Breast epithelium (tissue), 4 donors: ENCODE measurements at places on chromosomes 3 and 15.
A peak's percentile ranks its signal among the peaks of the same experiment; 100 is the strongest.

- H3K27me3 ChIP-seq = no peaks in the 10 kb centered on the region
- H3K4me3 ChIP-seq = no peak overlapping the region
- no peaks in the 10 kb centered on the region for H3K36me3 ChIP-seq
- peak; percentile 65 for DNase-seq
Measured at GRCh38 chr3:65483480-65483879, 555.2 kb downstream of the MAGI1 start.

DNA sequence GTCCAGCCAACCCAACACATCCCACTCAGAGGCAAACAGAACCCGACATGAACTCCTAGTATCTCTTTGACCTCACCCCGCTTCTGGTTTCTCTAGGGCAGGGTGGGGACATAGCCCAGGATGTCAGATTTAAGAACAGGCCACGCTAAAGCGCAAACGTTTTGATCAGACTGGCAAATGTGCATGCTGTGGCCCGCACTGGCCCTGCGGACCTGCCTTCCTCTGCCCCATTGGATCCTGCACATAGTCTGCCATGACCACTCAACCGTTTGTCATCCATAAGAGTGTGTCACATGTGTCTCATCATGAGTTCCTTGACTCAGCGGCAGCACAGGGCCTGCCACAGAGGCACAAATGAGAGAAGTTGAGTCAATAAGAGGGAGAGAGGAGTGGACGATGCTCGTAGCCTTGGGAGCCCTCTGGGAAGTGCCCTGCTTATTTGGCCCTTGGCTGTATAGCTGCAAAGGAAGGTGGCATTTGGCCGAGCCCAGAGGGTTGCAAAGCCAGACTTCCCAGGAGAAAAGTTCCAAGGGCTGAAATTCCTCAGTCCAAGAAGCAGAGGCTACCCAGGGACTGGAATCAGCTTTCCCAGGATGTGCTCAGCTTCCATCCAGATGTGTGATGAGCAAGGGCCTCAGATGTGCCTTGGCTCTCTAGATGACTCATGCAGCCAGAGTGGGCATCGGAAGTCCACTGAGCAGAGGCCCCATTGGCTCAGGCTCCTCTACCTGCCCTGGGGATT lies 55.5 kb upstream of the SLCO2A1 start:
- H3K27ac ChIP-seq = no peak overlapping the region
- DNase-seq = no peak
- no peak overlapping the region for H3K4me3 ChIP-seq
- H3K4me1 ChIP-seq = no peaks in the 10 kb centered on the region
- H3K36me3 ChIP-seq = no peaks in the 10 kb centered on the region

- no peak for DNase-seq
- H3K27ac ChIP-seq = no peak overlapping the region
- H3K4me3 ChIP-seq = no peak overlapping the region
- H3K36me3 ChIP-seq = no peaks in the 10 kb centered on the region
- no peaks in the 10 kb centered on the region for H3K4me1 ChIP-seq
- H3K27me3 ChIP-seq = no peaks in the 10 kb centered on the region
Measured at GRCh38 chr15:49225572-49226281, 55.7 kb downstream of the GALK2 start.

DNA sequence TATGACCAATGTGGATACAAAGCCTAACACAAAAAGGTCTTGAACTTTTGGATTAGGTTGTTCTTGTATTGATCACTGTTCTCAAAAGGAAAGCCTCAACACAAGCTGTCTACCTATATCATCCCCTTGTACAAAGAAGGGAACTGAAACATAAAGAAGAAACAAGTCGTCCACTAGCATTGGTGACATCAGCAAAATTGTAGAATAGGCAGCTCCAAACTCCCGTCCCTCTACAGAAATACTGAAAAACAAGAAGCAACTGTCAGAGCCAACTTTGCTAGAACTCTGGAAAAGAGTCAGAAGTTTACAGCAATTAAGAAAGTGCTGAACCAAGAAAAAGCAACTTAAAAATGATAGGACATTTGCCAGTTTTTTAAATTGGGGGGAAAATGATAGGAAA lies 7.5 kb upstream of the NR1I2 start:
- H3K27me3 ChIP-seq = no peaks in the 10 kb centered on the region
- H3K4me1 ChIP-seq = no peaks in the 10 kb centered on the region
- no peak for DNase-seq
- H3K4me3 ChIP-seq = no peak overlapping the region
- H3K27ac ChIP-seq = no peak overlapping the region
- no peaks in the 10 kb centered on the region for H3K36me3 ChIP-seq

GRCh38 chr3:139263798-139264197 lies 80.0 kb upstream of the MRPS22 start:
- H3K4me3 ChIP-seq = no peak overlapping the region
- no peaks in the 10 kb centered on the region for H3K4me1 ChIP-seq
- no peak overlapping the region for H3K27ac ChIP-seq
- no peaks in the 10 kb centered on the region for H3K27me3 ChIP-seq
- no peaks in the 10 kb centered on the region for H3K36me3 ChIP-seq

DNA sequence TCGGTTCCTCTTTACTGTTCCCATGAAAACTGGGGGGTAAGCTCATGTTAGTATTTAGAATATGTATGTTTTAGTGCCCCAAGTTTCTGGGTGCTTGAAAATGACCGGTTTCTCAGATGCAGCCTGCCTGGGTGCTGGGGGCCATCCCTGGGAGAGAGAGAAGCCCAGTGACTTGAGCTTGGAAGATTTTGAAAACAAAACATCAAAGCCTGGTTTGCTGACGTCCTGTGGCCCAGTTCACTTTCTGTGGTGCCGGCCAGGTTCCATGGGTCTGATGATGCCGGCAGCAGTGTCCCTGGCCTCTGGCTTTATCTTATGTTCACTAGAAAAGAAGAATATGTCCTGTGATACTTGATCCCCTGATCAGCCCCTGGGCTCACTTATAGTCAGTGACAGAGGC lies 17.1 kb downstream of the APBA2 start:
- no peaks in the 10 kb centered on the region for H3K36me3 ChIP-seq
- no peak overlapping the region for H3K27ac ChIP-seq
- DNase-seq = no peak
- no peaks in the 10 kb centered on the region for H3K4me1 ChIP-seq

DNA sequence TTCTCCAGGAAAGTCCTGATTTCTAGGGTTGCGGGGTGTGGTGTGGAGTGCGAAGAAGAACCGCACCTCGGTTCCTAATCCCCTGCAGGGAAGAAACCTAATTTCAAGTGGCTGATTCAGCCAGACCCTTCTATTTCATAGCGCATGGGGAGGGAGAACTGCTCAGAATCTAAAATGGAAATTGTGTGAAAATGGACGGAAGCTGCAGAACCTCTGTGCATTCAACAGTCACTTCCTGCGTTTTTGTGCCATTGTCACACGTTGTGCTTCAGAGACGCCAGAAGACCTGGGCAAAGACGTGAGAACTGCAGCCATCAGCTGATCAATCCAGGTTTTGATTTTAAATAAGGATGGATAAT lies 1.2 kb downstream of the SIDT1 start:
- H3K4me1 ChIP-seq = no peaks in the 10 kb centered on the region
- peaks cover 8% of the 10 kb centered on the region for H3K27me3 ChIP-seq
- H3K27ac ChIP-seq = peak overlapping the region; percentile 84
- DNase-seq = no peak
- H3K4me3 ChIP-seq = peak overlapping the region; percentile 49

DNA sequence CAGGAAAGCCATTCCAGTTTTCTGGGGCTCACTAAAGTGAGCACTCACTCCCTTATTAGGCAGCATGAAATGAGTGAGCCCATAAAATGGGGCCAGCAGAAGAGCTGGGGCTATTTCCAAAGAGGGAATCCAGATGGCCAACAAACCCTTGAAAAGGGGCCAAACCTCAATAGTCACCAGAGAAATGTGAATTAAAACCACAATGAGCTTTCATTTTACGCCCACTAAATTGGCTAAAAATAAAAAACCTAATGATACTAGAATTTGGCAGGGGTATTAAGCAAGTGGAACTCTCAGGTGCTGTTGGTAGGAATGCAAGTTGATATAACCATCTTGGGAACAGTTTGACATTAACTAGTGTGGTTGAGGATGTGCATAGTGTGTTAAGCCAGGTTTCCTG lies 42.1 kb upstream of the RAF1 start:
- H3K27ac ChIP-seq = no peak overlapping the region
- no peaks in the 10 kb centered on the region for H3K4me1 ChIP-seq
- no peaks in the 10 kb centered on the region for H3K36me3 ChIP-seq
- no peak overlapping the region for H3K4me3 ChIP-seq

- no peaks in the 10 kb centered on the region for H3K4me1 ChIP-seq
- no peak overlapping the region for H3K27ac ChIP-seq
- H3K27me3 ChIP-seq = no peaks in the 10 kb centered on the region
- H3K36me3 ChIP-seq = peaks cover 9% of the 10 kb centered on the region
- H3K4me3 ChIP-seq = no peak overlapping the region
- no peak for DNase-seq
Measured at GRCh38 chr15:48447058-48447457, 115.8 kb downstream of the DUT start.

DNA sequence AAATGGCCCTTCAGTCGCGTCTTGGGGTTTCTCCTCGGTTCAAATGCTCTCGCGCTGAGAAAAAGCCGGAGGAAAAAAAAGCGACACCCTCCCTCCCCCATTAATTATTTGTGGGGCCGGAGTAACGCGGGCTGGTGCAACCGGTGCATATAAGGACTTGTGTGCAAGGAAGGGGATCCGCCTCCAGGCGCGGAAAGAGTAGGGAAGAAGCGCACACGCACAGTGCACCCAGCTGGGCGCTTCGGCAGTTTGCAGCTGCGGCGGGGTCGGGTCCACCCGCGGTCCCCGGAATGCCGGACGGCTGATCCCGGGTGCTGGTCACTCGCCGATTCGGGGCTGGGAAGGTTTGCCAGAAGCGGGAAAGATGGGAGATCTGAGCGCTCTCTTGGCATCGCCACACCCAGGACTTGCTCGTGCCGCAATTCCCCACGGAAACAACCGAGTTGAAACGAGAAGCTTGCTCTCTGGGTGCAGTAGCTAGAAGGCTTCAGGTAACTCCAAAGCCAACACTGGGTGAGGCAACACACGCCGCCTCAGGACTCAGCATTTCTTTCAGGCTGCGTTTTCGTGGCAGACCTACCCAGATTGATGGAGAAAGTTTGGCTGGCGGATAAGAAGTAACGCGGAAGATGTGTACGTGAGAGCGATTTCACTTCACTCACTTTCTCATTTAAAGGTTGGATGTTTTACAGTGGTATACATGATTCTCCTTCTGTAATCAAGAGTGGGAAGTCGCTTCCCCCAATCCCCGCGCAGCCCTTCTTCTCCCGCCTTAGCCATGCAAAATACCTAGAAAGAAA lies 720 bp upstream of the TNIK start:
- H3K4me3 ChIP-seq = peak overlapping the region; percentile 64
- H3K27me3 ChIP-seq = no peaks in the 10 kb centered on the region
- peak overlapping the region; percentile 80 for H3K27ac ChIP-seq
- peak; percentile 23 for DNase-seq
- no peaks in the 10 kb centered on the region for H3K36me3 ChIP-seq

DNA sequence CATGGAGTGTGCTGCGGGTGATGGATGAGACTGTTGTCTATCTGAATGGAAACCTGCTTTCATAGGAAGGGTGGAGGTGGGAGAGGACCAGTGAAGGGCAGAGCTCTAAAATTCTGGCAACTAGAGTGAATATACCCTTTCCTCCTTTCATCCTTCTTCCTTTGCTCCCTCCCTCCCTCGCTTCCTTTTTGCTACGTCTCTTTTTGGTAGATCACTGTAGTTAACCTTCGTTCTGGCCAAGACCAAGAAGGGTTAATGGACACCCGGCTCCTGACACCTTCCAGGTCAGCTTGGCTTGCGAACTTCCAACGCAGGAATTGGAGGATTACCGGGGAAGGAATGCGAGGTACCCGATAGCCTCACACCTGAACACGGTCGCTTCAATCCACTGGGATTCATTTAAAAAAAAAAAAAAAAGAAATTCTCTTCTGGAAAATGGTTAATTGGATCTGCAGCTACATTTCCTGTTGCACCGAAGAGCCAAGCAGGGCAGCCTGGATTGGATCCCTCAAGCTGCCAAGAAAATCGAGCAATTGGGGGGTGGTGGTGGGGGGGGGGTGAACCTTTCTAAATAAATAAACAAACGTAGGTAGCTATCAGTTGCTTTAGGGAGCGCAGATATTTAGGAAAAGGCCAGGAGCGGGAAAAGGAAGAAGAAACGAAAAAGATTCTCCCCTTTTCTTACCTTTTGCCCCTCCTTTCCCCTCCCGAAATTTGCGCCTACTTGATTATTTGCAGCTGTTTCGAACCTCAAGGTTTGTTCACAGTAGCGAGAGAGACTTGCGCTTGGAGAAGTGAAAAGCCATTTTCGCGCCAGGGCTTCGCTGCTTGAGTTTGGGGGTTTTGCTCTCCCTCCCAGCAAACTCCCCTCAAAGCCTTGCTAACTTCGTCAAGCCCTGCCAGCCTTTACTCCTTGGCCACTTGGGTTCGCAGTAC lies 9.5 kb upstream of the NR2F2 start:
- peak overlapping the region; percentile 54 for H3K4me3 ChIP-seq
- no peak for DNase-seq
- H3K4me1 ChIP-seq = peaks cover 8% of the 10 kb centered on the region
- no peaks in the 10 kb centered on the region for H3K36me3 ChIP-seq
- peak overlapping the region; percentile 94 for H3K27ac ChIP-seq
- peaks cover 35% of the 10 kb centered on the region for H3K27me3 ChIP-seq

- H3K4me3 ChIP-seq = no peak overlapping the region
- no peaks in the 10 kb centered on the region for H3K4me1 ChIP-seq
- H3K36me3 ChIP-seq = no peaks in the 10 kb centered on the region
- H3K27ac ChIP-seq = no peak overlapping the region
- DNase-seq = no peak
Measured at GRCh38 chr3:144529566-144529965, 557.9 kb downstream of the DIPK2A start.

DNA sequence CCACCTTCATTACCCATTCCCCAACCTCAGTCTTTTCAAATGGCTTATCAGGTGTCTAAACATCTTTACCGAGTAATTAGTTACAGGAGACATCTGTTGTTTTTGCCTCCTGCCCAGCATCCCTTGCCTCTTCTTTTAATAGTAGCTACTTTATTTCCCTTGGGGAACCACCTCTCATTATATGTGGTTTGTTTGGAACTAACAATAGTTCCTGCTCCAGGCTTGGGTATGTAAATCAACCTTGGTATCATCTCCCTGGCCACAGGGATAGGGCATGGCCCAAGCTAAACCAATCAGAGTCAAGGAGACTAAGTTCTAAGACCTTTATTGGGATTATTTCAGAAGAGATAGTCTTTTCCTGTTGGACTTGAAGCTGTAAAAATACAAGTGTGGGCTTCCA lies 76.6 kb downstream of the ETV5 start:
- H3K4me3 ChIP-seq = no peak overlapping the region
- no peak for DNase-seq
- no peaks in the 10 kb centered on the region for H3K27me3 ChIP-seq
- no peaks in the 10 kb centered on the region for H3K36me3 ChIP-seq
- no peak overlapping the region for H3K27ac ChIP-seq
- no peaks in the 10 kb centered on the region for H3K4me1 ChIP-seq

DNA sequence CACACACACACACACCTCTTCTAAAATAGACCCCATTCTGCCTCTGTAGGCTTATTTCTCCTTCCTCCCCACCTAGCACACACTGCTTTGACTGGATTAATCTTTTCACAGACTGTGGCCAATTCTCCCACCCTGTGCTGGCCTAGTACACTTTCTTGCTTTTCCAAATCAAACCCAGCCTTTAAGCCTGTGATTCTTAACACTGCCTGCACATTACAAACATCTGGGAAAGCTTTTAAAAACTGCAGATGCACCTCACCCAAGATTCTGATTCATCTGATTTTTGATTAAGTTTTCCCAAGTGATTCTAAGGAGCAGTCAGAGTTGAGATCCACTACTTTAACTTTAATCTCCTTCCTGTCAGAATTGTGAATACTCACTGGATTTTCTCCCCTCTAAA lies 12.8 kb downstream of the CSNK1G1 start:
- no peaks in the 10 kb centered on the region for H3K4me1 ChIP-seq
- no peaks in the 10 kb centered on the region for H3K27me3 ChIP-seq
- H3K36me3 ChIP-seq = no peaks in the 10 kb centered on the region

- H3K36me3 ChIP-seq = no peaks in the 10 kb centered on the region
- H3K4me1 ChIP-seq = no peaks in the 10 kb centered on the region
- no peak for DNase-seq
- H3K4me3 ChIP-seq = no peak overlapping the region
- no peaks in the 10 kb centered on the region for H3K27me3 ChIP-seq
Measured at GRCh38 chr3:23484386-23484785, 281.3 kb downstream of the UBE2E2 start.
